ENCODE measurements at places on chromosomes 11 and 22.

DNA sequence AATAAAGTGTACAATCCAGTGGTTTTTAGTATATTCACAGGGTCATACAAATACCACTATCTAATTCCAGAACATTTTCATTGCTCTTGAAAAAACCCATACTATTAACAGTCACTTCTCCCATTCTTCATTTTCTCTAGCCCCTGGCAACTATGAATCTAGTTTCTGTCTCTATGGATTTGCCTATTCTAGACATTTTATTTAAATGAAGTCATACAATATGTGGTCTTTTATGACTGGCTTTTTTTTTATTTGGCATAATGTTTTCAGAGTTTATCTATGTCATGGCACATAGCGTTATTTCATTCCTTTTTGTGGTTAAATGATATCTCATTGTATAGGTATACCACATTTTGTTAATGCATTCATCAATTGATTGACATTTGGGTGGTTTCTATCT, 59.4 kb downstream of the KDM2A start:
- DNase-seq = no peak

DNA sequence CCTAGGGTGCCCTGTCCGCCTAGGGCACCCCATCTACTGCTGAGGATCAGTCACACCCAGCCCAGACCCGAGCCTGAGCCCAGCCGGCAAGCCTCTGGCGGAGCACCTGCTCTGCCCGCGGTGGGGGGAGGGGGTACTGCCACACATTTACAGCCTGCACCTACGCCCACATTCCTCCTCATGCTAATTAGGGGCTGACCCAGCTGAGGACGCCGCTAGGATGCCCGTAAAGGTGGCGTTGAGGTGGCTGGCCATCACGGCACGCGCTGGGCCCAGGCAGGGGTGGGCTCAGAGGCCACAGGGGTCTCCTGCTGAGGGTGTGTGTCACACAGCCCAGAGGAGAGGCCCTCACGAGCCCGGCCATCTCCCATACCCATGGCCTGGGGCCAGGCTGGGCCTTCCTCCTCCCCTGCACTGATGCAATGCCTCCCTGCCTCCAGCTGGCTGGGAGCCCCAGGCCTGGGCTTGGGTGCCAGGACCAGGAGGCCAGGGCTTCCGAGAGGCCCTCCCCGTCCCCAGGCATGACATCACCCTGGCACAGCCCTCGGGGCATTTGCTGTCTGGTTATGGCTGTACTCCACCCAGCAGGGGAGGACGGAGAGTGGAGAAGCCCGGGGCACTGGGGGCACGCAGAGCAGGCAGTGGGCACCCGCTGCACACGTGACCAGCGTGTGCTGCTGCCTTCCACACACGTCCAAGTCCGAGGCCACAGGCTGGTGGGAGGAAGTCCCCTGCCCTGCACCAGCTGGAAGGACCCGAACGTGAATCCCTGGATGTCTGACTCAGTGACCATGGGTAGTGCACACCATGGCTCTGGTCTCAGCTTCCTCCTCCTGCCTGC, 12.7 kb downstream of the DUSP8 start:
- no peak for DNase-seq

- no peak for DNase-seq
Observed at GRCh38 chr11:37843603-37844002, 1245.6 kb upstream of the RAG2 start.

GRCh38 chr22:30714062-30714461, 19.4 kb downstream of the OSBP2 start:
- DNase-seq = no peak

DNA sequence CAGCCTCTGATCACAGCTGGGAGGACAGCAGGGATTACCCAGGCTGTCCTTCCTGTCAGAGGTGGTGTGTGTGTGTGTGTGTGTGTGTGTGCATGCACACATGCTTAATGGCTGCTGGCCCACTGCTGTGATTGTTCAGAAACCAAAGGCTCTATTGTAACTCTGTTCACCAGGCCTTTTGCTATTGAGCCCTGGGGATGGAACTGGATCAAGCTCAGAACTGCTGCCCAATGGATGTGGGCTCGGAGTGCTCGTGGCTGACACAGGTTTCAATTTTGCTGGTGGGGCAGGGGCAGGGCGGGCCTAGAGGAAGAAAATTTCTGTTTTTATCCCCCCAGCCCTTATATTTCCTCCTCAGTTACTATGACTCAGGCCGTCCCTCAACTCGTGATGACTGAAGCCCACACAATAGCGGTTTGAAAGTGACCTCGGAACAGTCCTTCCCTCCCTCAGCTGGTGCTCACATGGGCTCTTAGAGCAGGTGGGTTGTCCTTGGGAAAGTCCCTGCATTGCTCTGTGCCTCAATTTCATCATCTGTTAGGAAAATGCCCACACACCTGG, 359.3 kb downstream of the TENM4 start:
- no peak for DNase-seq

- no peak for DNase-seq
Observed at GRCh38 chr11:99818991-99819390, 798.2 kb downstream of the CNTN5 start.

GRCh38 chr11:11346303-11346702, 6.7 kb downstream of the CSNK2A3 start:
- DNase-seq = no peak

- no peak for DNase-seq
Observed at GRCh38 chr11:107732689-107733051, 20.8 kb upstream of the SLN start.

Measured in activated B cell treated with CpG ODN at 0.5 μM for 24 hours (primary cell).